Muscle of leg (tissue), 16 donors: ENCODE measurements at places on chromosomes 1 and 21. TPM values are rescaled to one million over a fixed set of nuclear protein-coding genes. Genes with fewer than 3 reads are reported as not detected.

KLHDC7A gene
- not detected for polyA plus RNA-seq

TSPAN1 gene
- 0.81 TPM for polyA plus RNA-seq

HES5 gene
- 0.29 TPM for polyA plus RNA-seq

TGFB2 gene
- 69.2 TPM for polyA plus RNA-seq

CRYAA gene
- not detected for polyA plus RNA-seq

EVI5 gene
- polyA plus RNA-seq, result 12.6 TPM

SPAG17 gene
- polyA plus RNA-seq, result 2.3 TPM

PRELP gene
- polyA plus RNA-seq, result 9.3 TPM

TNNT2 gene
- 849 TPM for polyA plus RNA-seq

KRTAP11-1 gene
- polyA plus RNA-seq, result 0.18 TPM

SEMA4A gene
- polyA plus RNA-seq, result 5.4 TPM

LMX1A gene
- polyA plus RNA-seq, result 1.6 TPM
